ENCODE measurements at places on chromosomes 6 and 20. TPM values are rescaled to one million over a fixed set of nuclear protein-coding genes. Genes with fewer than 3 reads are reported as not detected.

DNA sequence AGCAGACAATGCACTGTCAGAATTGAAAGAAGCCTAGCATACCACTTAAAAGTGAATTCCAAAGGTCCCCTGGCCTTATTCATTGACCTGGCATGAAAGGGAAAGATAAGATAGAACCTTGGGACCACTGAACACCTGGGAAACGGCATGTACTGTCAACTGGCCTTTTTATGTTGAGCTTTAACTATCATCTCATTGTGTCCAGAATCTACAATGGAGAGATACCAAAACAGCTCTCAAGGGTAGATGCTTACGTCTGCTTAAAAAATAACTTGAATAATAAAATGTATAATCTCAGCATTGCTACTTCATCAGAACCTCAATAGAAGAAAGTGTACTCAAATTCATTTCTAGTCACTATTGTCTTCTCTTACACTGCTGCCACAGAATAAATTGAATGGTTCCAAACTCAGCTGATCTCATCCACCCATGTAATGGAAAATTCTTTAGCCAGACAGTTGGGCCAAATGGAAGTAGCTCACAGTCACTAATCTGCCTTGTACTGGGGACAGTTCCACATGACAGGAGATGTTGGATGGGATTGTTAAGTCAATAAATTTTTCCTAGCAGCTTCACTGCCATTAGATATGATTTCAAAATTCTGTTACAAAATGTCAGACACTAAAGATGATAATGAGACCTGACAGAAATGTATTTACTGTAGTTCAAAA, 93.8 kb downstream of the MLIP start:
- no peak for DNase-seq
- no peak overlapping the region for H3K27ac ChIP-seq
- no peaks in the 10 kb centered on the region for H3K36me3 ChIP-seq

DNA sequence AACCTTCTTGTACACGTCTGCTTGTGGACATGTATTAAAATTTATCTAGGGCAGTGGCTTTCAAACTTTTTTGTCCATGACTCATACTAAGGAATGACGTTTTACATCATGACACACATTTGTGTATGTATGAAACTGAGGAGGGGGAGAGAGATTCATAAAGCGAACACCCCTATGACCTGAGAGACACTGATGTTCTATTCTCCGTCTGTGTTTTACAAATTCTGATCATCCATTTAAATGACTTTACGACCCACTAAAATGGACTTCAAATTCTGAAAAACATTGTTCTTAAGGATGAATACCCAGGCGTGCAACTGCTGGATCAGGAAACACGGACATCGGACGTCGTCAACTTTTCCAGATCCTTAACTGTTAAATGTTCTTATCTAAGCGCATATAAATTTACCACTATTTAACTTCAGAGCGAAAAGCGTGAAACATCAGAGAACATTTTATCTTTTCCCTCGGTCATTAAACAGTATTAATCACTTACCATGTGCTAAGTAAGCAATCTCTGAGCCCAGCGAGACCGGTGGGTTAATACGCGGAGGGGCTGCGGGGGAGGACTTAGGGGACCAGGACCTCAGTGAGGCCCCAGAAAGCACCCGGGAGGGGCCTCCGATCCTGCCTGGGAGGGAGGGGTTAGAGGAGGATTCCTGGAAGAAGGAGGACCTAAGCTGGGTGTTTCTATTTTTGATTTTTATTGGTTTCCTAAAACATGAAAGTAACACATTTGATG, 1.2 kb downstream of the PLAGL1 start:
- H3K27me3 ChIP-seq: peaks cover 10% of the 10 kb centered on the region
- peak overlapping the region; percentile 48 for H3K4me3 ChIP-seq
- DNase-seq: peak; percentile 6
- no peaks in the 10 kb centered on the region for H3K4me1 ChIP-seq
- H3K36me3 ChIP-seq: no peaks in the 10 kb centered on the region
- H3K27ac ChIP-seq: no peak overlapping the region

GRCh38 chr20:46349035-46349741, 40.9 kb upstream of the CDH22 start:
- H3K4me1 ChIP-seq: no peaks in the 10 kb centered on the region
- peak; percentile 32 for DNase-seq
- H3K4me3 ChIP-seq: no peak overlapping the region
- peaks cover 26% of the 10 kb centered on the region for H3K36me3 ChIP-seq
- H3K27me3 ChIP-seq: no peaks in the 10 kb centered on the region
- H3K27ac ChIP-seq: no peak overlapping the region

- H3K27me3 ChIP-seq: no peaks in the 10 kb centered on the region
- DNase-seq: no peak
- H3K4me3 ChIP-seq: no peak overlapping the region
- H3K36me3 ChIP-seq: peaks cover 4% of the 10 kb centered on the region
Observed at GRCh38 chr6:154754152-154754551, 20.9 kb downstream of the SCAF8 start.

The RIPPLY2 gene
- total RNA-seq: not detected

The PRL gene
- total RNA-seq: not detected

GRCh38 chr20:52139986-52140385, 51.6 kb downstream of the ZFP64 start:
- no peaks in the 10 kb centered on the region for H3K4me1 ChIP-seq
- DNase-seq: no peak
- no peaks in the 10 kb centered on the region for H3K27me3 ChIP-seq
- no peak overlapping the region for H3K27ac ChIP-seq

GRCh38 chr6:12635375-12635774, 81.2 kb upstream of the PHACTR1 start:
- no peaks in the 10 kb centered on the region for H3K27me3 ChIP-seq
- DNase-seq: no peak
- H3K4me3 ChIP-seq: no peak overlapping the region
- no peaks in the 10 kb centered on the region for H3K4me1 ChIP-seq
- H3K27ac ChIP-seq: no peak overlapping the region
- H3K36me3 ChIP-seq: no peaks in the 10 kb centered on the region

DNA sequence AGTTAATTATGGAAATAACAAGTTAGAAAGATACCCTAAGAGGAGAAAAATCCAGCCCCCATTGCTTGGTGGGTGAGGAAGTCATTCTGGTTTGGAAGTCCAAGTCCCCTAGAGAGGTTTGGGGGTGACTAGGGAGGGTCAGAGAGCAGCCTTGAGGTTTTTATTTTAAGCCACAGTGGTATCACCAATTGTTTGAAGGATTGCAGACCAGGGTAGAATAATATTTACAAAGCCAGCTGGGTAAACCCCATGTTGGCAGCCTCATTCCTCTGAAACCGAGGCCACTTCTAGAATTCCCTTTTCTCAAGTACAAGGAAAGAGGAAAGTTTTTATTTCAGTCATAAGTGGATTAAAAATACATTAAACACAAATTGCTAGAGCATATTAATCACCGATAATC, 99.7 kb downstream of the TMEM170B start:
- H3K4me1 ChIP-seq: no peaks in the 10 kb centered on the region
- peaks cover 4% of the 10 kb centered on the region for H3K27me3 ChIP-seq
- no peak for DNase-seq
- no peaks in the 10 kb centered on the region for H3K36me3 ChIP-seq

- no peak overlapping the region for H3K27ac ChIP-seq
- no peaks in the 10 kb centered on the region for H3K36me3 ChIP-seq
- no peaks in the 10 kb centered on the region for H3K4me1 ChIP-seq
- no peak for DNase-seq
- no peak overlapping the region for H3K4me3 ChIP-seq
- no peaks in the 10 kb centered on the region for H3K27me3 ChIP-seq
Observed at GRCh38 chr6:63904650-63905248, 269.1 kb downstream of the PHF3 start.
